ENCODE measurements at places on chromosomes 16 and 17.

DNA sequence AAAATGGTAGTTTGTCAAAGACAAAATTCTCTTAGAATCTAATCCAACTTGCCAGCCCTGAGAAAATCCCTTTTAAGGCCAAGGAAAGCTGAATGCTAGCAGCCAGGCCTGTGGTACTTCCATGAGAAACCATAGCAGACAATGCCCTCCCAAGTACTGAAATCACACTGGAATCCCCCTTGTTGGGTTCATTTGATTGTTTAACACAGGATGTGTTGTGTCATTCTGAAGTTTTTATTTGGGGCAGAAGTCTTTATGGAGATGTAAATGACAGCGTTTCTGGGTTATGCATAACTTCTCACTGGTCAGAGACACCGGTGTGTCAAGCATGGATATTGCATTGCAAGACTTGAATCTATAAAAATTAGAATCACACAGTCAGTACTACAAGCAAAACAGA is 6.0 kb upstream of the ARL2BP start:
- no peak for DNase-seq

DNA sequence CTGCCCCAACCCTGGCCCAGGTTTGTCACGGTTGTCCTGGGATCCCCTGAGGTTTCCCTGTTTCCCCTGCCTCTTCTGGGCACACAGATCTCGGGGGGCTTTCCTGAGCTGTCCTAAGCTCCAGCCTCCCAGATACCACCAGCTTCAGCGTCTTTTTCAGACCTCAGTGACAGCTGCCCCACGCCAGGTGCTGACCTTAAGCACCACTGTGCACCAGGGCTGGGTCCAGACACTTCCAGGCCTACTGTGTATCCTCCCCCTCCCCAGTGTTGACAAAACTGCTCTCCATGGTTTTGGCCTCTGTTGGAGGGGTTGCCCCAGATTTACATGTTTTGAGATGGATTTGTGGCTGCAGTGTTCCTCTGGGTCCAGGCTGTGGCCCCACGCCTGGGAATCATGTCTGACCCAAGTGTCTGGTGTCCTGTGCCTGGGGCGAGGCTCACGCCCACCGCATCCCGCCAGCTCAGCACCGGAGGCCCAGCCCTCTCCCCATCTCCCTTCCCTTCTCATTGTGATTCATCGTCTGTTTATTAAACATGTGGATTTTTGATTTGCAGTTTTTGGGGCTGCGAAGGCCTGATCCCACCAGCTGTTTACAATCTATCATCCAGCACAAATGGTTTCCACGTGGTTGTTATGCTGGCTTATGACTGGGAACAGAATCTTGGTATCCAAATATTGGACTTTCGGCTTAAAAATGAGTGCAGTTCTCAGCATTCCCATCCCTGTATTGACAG is 82.1 kb downstream of the METRNL start:
- DNase-seq, result no peak

- no peak for DNase-seq
These were observed 143.3 kb downstream of the STX8 start for GRCh38 chr17:9432134-9432885.

DNA sequence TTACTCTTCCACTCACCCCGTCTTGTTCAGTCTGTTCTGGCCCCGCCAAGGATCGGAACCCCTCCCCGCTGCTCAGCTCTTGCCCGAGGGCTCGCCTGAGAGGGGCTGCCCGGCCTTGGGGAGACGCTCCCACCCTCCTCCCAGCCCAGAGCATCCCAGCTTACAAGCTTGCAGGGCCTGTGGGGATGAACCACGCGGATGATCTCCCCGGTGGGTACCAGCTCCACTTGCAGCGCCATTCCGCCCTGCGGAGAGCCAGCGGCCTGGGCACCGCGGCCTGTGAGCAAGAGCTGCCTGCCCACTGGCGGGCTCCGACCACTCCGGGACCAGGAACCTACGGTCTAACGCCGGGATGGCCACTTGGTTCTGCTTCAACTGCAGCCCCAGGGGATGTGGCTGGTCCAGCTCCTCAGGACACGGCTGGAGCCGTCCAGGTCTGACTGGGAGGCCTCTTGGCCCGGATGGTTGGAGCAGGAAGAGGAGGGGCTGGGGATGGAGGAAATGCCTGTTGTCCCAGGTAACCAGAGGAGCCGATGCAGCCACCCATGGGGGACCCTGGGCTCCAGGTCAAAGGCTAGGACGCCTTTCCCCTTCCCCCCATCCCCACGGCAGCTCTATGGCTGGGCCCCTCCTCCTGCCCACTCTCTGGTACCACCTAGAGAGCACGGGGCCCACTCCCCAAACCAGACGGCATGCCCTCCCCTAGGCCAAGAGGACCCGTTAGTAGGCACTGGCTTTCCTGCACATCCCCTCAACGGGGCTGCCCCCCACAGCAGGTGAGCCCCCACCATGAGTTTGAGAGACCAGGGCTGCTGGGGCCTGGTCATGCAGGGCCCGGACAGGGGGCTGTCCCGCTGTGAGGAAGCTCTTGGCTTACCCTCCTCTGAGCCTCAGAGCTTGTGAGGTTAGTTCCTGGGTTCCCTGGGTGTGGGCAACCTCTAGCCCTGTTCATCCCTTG is at the start of gene MYO1C:
Gene MYO1C, minus strand, starts transcription at position 438 of the 958 bp plus-strand sequence. Its CDS starts 199 bp downstream, at position 239.
- no peak for DNase-seq
